Activated T-helper 1 cell treated with anti-CD3 and anti-CD28 coated beads, Interleukin-2, amount 50 U/mL, for 16 hours (primary cell): ENCODE measurements at places on chromosomes 4 and X.

DNA sequence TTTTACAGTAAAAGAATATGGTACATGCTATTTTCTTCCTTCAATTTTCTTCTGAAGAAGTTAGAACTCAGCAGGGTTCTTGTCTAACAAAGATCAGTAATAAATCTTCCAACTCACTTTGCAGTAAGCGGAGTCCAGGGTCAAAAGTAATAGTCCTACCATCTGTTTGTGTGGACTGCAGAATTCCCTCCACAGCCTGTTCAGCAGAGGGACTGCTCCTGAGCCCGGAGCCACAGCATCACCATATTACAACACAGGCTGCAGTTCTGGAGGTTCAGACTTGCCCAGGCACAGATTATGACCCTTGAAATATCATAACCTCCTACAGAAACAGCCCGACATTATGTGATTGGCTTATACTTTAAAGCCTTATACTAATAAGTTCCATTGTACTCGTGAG lies 10.3 kb downstream of the FHDC1 start:
- no peak for DNase-seq

DNA sequence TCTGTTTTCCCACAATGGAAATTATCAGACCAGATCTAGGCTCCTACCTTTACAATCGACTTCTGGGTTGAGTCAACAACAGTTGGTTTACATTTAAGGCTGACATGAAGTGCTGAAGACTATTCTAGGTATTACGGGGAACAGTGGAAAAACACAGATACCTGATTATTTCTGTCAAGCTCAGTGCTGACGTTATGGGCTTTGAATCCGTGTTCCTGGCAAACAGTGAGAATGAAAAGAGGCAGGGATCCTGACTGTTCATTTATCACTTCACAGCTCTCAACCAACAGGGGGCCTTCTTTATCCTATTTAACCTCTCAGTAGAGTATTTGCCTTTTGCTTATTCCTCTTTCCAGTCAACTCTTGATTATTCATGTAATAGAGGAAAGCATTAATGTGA lies 43.1 kb downstream of the TMEM164 start:
- no peak for DNase-seq

DNA sequence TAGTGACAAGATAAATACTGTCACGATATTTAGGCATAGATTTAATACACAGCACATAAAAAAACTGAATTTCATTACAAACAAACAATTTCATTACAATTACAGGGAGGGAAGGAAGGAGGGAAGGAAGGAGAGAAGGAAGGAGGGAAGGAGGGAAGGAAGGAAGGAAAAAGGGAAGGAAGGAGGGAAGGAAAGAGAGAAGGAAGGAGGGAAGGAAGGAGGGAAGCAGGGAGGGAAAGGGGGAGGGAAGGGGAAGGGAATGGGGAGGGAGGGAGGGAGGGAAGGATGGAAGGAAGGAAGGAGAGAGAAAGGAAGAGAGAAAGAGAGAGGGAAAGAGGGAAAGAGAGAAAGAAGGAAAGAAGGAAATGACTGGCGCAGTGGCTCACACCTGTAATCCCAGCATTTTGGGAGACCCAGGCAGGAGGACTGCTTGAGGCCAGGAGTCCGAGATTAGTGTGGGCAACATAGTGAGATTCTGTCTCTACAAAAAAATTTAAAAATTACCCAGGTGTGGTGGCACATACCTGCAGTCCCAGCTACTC lies 64.6 kb downstream of the FBXW7 start:
- DNase-seq, result no peak

DNA sequence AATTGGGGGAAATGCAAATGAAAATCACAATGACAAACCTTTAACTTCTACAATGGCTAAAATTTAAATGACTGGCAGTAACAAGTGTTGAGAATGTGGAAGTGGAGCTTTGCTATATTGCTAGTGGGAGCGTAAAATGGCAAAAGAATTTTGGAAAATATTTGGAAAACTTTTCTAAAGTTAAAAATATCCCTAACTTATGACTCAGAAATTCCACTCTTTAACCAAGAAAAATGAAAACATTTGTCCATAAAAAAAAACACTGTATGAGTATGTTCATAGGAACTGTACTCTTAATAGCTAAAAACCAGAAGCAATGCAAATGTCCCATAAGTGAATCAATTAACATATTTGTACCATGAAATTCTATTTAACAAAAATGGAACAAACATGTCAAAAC lies 3.6 kb downstream of the TBCK start:
- no peak for DNase-seq

- no peak for DNase-seq
Observed at GRCh38 chrX:95101851-95102390, 1427.9 kb downstream of the FAM133A start.

GRCh38 chr4:110920990-110921389 lies 298.1 kb upstream of the PITX2 start:
- DNase-seq, result no peak

DNA sequence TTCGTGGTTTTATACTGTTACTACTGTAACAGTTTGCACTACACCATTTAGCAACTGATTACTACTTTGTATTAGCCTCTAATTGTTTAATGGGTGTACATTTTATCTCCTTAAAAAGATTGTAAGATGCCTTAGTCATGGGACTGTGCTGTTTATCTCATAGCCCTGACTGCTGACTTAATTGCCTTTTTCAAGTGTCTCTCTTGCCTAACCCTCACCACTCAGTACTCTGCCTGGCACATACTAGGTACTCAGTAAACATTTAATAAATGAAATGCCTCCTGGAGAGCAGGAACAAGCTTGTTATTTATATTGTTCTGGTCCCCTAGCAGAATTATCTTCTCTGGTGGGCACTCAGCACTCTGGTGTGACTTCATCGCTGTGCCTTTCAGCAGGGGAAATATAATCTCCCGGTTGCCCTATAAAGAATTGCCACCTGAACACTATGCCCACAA lies 1.7 kb upstream of the STIM2 start:
- no peak for DNase-seq

DNA sequence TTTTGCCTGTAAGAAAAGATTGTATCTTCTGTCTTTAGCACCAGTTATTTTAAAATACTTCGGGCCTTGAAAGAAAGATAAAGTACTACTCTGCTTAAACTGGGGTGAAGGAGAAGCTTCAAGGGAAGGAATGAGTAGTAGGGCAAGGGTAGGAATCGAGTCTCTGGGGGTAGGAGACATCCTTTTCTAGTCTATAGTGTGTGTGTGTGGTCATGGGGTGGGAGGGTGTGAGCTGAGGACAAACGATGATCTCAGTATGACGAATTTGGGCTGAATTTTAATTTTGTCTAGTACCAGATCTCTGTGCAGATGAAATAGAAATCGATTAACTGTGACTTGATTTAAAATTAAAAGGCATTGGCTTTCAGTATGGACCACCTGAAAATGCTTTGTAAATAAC lies 3.3 kb upstream of the MYOZ2 start:
- no peak for DNase-seq

- no peak for DNase-seq
Observed at GRCh38 chrX:28757290-28757689, 170.0 kb downstream of the IL1RAPL1 start.

- no peak for DNase-seq
Observed at GRCh38 chr4:144591401-144591800, 54.6 kb upstream of the HHIP start.

- DNase-seq, result no peak
Observed at GRCh38 chrX:119132961-119133360, 5.3 kb upstream of the KIAA1210 start.

DNA sequence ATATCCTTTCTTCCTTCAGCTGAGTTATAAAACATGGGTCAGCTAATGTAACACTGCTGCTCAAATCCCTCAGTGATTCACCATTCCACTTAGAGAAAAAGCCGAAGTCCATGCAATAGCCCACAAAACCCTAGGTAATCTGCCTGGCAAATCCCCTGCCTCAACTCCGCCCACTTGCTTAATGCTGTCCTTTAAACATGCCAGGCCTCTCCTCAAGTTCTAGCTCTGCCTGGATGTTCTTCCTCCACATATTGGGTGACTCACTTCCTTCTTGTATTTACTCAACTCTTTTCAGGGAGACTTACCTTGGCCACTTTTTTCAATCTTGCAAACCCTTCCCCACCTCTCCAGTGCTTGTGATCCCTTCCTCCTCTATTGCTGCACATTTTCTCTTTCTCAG lies 89.8 kb downstream of the EMCN start:
- no peak for DNase-seq

GRCh38 chr4:153713866-153714646 lies 30.0 kb downstream of the TLR2 start:
- no peak for DNase-seq

DNA sequence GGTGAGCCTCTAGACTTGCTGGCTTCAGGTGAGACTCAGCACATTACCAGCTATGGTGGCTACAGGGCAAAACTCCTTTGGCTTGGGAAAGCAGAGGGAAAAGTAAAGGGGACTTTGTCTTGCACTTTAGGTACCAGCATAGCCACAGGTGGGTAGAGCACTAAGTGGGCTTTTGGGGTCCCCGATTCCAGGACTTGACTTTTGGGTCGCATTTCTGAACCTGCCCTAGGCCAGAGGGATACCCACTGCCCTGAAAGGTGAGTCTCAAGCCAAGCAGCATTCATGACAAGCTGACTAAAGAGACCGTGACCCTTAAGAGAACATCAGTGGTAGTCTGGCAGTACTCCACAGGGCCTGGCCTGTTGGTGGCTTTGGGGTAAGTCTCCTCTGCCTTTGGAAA lies 224.8 kb downstream of the CFAP299 start:
- no peak for DNase-seq
